ENCODE measurements at places on chromosomes 16 and 17.

- DNase-seq = no peak
Measured at GRCh38 chr17:66383333-66383732, 80.9 kb downstream of the PRKCA start.

DNA sequence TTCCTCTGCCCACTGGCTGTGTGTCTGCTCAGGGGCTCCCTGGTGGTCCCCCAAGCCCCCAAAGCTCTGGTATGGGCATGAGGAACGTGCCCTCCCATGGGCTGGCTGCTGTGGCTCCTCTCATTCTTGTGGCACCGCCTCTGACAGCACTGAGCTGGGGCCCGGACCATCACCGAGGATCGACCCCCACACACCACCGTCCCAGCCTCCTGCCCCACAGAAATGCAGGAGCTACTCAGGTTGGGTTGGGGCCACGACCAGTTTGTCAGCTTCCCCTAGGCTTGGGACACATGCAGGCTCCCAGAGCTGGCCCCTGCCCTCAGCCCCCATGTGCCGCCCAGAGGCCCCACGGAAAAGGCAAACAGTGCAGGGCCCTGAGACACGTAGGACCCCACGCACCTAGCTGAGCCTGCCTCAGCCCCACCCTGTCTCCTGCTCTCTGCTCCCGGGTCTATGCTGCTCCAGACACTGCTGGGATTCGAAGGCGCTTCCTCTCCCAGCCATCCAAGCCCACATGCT is 3.3 kb upstream of the CASKIN1 start:
- no peak for DNase-seq

GRCh38 chr16:67781565-67781921 is 24.8 kb downstream of the RANBP10 start:
- no peak for DNase-seq

DNA sequence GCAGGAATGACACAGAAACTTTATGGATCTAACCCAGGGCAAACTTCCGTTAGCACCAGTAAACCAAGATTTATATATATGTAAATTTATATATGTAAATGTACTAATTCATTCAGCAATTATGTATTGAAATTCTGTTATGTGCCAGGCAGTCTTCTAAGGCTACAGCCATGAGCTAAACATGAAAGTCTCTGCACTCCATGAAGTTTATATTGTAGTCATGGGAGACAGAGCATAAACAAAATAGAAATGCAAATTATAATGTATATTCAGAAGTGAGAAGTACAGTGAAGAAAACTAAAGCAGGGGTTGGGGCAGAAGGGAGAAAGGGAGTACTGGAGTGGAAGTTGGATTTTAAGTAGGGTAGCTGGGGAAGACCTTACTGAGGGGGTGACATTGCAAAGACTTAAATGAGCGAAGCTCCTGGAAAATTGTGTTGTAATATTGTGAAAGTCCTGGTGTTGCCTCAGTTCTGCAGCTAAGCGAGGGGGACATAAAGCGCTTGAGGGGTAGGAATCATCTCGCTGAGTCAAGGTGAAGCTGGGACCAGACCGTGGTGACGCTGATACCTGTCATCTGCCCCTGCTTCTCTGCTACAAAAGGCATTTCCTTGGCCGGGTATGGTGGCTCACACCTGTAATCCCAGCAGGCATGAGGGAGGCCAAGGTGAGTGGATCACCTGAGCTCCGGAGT is 64.8 kb downstream of the YPEL2 start:
- no peak for DNase-seq

- no peak for DNase-seq
Measured at GRCh38 chr16:70724146-70725023, 38.5 kb upstream of the MTSS2 start.

DNA sequence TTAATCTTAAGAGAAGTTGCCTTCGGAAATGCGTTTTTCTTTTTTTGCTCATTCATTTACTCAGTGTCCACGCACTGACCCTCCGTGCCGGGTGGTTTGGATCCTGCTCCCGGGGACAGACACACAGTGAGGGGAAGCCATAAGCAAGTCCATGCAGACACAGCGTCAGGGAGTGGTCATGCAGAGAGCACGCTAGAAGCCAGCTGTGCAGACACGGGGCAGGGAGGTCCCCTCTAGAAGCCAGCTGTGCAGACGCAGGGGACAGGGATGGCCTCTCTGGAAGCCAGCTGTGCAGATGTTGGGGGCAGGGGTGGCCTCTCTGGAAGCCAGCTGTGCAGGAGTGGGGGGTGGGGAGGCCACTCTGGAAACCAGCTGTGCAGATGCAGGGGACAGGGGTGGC is 4.8 kb downstream of the GAA start:
- DNase-seq = no peak

- DNase-seq = no peak
Measured at GRCh38 chr17:78159575-78160158, 8.7 kb upstream of the SYNGR2 start.

DNA sequence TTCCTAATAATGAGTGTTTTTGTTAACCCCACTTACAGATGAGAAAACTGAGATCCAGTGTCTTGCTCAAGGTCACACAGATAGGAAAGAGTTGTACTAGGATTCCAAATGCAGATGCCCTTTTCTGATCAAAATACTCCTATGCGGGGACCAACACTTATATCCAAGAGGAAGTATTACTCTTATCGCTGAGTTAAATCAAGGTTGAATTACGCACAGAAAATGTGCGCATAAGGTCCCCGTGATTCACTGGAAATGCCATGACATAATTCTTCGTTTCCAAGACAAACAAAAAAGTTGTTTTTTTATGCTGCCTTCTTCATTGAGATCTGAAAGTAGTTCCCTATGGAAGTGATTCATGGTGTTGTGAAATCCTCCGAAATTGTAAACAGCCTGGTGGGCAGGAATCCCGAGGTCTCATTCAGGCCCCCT is 463.8 kb upstream of the HSBP1 start:
- no peak for DNase-seq

DNA sequence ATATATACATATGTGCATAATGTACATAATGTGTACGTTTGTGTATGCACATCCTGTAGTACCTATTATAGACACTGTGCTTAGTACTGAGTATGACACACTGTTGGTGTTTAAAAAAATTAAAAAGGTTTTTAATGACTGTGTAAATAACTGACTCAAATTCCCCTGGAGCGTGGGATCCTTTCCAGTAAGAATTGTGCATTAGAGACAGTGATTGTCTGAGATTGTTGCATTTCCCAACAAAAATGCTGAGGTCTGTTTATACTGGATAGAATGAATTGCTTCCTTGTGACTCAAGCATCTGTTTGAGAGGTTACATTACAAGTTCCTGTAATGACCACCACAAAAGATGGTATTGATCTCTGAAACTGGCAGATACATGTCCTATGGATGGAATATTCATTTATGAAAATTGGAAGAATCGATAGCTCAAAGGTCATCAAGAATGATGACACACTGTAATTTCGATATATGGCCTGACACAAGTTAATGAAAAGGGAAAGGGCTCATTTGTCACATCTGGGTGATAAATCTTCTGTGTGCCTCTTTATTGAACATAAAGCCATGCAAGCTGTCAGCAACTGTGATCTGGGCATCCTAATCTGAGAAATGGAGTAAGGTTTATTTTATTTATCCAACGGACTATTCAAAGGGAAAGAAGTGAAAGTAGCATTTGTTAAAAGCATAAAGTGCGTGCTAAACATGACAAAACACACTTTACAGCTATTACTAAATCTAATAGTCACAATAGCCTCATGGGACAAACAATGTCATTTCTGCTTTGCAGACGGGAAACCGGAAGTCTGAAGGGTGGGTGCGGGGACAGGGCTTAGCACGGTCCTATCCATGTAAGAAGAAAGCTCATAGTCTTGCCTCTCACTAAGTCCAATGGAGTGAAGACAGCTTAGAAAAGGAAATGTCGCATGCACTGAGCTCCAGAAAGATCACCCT is 228.8 kb downstream of the CDH11 start:
- DNase-seq = no peak

- DNase-seq = no peak
Measured at GRCh38 chr16:75593308-75593707, 27.1 kb downstream of the GABARAPL2 start.

DNA sequence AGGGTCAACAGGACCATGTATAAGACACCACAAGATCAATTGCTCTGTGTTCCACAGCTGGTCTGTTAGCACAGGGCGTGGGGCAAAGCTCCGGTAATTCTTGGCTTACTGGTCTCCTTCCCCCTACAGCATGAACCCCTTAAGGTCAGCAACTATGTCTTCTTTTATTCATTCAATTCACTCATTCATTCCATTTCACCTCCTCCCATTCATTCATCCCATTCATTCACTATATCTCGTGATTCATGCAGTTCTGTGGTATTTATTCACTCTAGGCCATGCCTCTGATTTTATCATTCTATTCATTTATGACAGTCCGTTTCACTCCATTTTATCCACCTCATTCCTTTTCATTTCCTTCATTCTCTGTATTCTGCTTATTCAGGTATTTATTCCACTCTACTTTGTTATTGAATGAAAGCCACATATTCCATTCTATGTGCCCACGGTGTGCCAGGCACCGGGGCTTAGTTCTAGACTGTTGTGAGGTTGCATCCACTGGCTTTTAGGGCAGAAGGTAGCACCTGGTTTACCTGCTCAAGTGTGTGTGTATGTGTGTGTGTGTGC is 19.0 kb upstream of the WFDC1 start:
- no peak for DNase-seq

DNA sequence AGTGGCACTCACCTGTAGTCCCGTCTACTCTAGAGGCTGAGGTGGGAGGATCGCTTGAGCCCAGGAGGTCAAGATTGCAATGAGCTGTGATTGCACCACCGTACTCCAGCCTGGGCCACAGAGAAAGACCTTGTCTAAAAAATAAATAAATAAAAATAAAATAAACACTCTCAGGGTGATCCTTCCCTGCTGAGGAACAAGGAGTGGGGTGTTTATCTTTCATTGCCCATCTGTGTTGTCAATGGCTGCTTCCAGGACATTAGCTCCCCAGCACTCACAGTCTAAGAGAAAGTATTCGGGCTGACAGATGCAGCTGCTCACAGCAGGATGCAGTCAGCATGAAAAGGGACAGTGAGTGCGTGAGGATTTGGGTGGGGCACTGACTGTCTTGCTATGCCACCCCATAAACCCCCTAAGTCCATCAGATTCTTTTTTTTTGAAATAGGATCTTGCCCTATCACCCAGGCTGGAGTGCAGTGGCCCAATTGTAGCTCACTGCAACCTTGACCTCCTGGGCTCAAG is 31.3 kb upstream of the RBBP6 start:
- DNase-seq = no peak

All from effector CD4-positive, alpha-beta T cell (primary cell).